Adipocyte (in vitro differentiated cells): ENCODE measurements at places on chromosomes 4 and X.

GRCh38 chr4:110543577-110543976 is 67.6 kb downstream of the ENPEP start:
- no peak for DNase-seq

DNA sequence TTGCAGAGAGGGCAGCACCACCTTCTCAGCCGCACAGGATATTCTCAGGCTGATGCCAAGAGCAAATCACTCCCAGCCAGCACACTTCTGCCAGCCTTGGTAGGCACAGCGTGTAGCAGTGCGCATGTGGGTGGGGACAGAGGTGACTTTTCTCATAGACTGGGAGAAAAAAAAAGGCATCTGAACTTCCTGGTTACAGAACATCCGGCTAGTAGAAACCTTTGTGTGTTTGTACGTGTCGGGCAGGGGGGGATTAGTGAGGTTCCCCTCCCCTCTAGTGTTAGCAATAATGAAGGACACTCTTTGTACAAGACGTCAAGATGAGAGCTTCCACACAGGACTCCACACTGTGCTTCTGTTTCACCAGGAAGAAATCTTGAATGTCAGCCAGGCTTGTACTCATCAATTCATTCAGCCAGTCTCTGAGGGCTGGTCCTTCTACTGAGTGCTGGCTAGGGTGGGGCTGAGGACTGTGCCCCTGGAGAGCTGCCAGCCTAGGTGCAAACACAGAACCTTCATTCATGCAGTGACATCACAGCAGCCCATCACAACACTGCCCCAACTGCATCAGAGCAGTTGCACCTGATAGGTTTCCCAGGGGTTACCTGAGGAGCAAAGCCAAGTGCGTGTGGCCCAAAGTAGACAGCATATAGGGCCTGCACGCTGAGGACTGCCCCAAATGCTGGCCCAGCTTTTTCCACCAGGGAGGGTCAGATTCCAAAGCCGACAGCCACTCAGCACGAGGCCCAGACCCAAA is 34.7 kb downstream of the SLC25A5 start:
- peak; percentile 31 for DNase-seq

GRCh38 chr4:120007191-120007871 is 59.3 kb downstream of the MAD2L1 start:
- peak; percentile 84 for DNase-seq

DNA sequence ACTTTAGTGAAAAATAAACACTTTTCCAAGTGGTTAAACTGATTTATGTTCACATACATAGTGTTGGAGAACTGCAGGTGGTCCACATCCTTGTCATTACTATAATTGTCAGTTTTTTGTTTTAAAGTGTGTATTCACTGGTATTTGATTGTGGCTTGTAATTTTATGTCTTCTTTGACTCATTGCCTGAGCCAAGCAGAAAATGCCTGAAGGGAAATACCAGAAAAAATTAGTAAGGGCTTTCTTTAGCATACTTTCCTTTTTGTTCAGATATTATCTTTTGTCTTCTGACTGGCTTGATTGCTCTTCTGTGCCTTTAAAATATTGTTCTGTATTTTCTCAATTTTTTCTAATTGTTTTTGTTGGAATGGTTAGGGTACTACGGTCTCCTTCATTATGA is 981.3 kb downstream of the C4orf33 start:
- DNase-seq, result peak; percentile 84

DNA sequence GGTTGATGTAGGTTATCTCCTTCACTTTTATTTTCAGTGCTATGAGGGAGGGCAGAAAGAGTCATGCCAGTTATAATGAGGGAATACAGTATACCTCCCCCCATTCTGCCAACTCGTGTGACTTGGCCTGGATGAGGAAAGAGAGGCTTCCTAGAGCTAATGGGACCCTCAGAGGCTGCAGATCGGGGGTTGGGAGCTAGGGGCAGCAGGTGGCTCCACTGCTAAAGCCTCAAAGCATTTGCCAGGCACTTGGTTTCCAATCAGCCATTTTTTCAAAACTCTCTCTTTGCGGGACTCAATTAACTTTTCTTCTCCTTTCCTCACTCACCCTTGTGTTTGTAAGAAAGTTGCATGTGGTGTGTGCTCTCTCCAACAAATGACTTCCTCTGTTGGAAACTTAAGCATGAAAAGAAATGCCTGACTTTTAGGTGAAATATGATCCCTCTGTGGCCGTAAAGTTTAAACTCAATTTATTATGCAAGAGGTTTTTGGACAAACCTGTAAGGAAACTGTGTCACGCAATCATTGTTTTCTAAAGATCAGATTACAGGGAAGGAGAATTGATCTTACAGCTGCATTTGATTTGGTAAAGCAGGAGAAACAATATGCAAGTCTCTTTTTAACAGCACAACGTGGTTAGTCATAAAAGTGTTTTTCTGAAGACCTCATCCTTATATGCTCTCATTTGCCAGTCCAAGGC is 7.0 kb downstream of the SFRP2 start:
- DNase-seq, result peak; percentile 95

- no peak for DNase-seq
Measured at GRCh38 chr4:56551516-56551915, 45.9 kb downstream of the ARL9 start.

GRCh38 chrX:110123331-110123782 is 120.4 kb downstream of the TMEM164 start:
- DNase-seq, result peak; percentile 33

DNA sequence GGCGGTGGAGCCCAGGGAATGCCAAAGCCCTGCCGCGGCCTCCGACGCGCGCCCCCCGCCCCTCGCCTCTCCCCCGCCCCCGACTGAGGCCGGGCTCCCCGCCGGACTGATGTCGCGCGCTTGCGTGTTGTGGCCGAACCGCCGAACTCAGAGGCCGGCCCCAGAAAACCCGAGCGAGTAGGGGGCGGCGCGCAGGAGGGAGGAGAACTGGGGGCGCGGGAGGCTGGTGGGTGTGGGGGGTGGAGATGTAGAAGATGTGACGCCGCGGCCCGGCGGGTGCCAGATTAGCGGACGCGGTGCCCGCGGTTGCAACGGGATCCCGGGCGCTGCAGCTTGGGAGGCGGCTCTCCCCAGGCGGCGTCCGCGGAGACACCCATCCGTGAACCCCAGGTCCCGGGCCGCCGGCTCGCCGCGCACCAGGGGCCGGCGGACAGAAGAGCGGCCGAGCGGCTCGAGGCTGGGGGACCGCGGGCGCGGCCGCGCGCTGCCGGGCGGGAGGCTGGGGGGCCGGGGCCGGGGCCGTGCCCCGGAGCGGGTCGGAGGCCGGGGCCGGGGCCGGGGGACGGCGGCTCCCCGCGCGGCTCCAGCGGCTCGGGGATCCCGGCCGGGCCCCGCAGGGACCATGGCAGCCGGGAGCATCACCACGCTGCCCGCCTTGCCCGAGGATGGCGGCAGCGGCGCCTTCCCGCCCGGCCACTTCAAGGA is at the start of gene FGF2:
Gene FGF2 (plus strand): TSS at position 279 of the 705 bp plus-strand sequence. CDS start 344 bp downstream, at position 623.
- DNase-seq, result peak; percentile 89

GRCh38 chr4:100190643-100191600 is 654 bp upstream of the DDIT4L start:
- peak; percentile 51 for DNase-seq

- peak; percentile 21 for DNase-seq
Measured at GRCh38 chr4:15755321-15756155, 22.6 kb upstream of the CD38 start.

DNA sequence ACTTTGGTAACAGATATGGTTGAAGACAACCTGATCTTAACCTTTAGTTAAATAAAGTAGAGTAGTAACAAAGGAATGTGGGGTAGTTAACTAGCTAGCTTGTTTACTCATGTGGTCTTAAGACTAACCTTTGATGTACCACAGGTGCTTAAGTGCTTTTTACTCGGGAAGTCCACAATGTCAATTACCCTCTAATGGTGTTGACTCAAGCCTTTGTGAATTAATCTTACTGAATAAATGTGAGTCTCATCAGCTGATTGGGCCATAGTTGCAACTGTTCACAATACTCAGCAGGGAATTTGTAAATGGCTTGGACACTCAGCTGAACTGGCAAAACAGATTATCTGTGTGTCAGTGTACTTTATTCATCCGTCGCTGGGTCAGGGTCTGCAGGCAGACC is 119.0 kb upstream of the UGT8 start:
- no peak for DNase-seq

DNA sequence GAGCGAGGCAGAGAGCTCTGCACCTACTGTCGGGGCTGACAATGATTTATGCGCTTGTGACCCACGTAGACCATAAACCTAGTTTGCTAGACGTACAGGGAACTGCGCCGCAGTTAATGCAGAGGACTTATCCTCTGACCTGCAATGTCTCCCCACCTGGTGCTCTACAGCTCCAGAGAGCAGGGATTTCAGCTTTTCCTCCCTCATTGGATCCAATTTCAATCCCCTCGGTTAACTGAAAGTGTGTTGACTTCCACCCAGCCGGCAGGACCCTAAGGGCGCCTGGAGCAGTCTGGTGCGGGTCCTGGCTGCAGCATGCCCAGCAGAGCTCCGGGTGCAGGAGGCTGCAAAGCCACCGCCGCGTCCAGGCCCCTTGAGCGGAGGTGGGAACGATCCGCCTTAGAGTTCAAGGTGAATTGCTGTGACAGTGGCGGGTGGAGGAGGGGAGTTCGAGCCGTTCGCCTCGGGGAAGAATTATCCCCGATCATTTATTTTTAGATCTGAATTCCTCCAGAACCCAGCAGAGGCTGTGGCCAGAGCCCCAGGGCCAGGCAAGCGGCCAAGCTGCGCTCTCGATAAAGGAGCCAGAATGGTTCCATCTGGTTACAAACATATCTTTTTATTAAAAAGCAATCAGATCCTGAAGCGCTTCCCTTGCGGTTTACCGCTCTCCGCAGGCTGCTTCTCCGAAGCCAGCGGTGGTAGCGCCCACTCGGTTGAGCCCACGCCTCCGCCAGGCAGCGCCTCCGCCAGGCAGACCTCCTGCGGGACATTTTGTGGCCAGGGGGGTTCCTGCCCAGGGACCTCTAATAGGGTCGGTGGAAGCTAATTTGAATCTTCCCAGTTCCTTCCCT is 66.0 kb downstream of the FBXO8 start:
- DNase-seq, result peak; percentile 73

- no peak for DNase-seq
Measured at GRCh38 chrX:70338290-70338689, 48.4 kb downstream of the KIF4A start.

GRCh38 chr4:25128671-25129070 is 31.6 kb downstream of the SEPSECS start:
- no peak for DNase-seq

DNA sequence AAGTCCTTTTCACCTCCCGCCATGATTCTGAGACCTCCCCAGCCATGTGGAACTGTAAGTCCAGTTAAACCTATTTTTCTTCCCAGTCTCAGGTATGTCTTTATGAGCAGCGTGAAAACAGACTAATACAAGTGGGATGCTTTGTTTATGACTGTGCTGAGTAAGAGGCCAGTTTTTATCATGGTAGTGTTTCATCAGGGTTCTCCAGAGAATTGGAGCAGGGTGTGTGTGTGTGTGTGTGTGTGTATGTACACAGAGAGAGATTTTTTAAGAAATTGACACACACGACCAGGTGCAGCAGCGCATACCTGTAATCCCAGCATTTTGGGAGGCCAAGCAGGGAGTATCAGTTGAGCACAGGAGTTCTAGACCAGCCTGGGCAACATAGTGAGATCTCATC is 34.6 kb upstream of the SLC2A9 start:
- no peak for DNase-seq

DNA sequence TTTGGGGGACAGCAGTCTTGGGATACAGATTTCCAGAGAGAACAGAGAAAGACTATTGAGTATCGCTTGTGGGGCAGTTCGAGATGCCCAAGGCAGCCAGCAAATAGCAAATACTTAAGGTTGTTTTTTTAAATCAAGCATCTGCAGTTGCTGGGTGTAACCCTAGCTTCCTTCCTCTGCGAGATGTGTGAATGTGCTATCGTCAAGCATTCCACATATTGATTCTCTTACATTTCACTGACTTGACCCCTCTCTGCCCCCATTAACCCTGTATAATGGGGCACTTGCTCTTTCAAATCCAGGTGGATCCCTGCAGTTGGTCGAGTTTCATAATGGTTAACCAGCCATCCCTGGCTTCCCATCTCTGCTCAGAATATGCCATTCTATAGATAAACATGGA is 23.5 kb downstream of the KCNE5 start:
- DNase-seq, result no peak

DNA sequence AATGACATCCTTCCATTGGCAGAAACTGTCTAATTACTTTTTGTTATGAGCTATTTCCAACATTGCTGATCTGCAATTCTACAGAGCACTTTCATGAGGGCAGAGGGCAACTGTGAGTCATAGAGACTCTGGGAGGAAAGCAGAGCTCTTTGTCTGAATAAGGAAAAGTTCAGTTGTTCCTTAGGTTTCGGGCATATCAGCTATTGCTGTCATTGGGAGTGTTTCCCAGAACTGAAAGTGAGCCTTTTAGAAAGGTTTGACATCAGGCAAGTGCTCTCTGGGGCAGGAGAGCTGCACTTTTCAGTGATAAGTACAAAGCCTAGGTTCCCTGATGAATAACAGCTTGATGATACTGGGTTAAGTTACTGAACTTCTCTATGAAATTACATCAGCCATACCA is 119.2 kb upstream of the EDNRA start:
- peak; percentile 85 for DNase-seq

DNA sequence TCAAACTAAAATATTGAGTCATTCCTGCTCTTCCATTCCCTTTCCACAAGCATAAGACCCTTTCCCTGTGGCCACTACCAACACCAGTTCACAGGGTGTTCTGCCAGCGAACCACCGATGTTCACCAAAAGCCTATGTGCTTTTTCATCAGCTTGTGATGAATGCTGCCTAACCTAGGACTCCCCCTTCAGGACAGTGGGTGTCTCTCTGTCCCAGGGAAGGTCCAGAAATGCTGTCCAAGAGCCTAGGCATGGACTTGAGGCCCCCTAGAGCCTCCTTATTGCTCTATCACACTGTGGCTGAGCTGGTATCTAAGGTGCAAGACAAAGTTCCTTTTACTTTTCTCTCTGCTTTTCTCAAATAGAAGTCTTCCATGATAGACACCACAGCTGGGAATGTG is 1015.6 kb downstream of the PCDH19 start:
- DNase-seq, result no peak

GRCh38 chr4:3369781-3370674 is 71.7 kb upstream of the HGFAC start:
- DNase-seq, result peak; percentile 84
